ENCODE measurements at places on chromosomes 3 and 15.

DNA sequence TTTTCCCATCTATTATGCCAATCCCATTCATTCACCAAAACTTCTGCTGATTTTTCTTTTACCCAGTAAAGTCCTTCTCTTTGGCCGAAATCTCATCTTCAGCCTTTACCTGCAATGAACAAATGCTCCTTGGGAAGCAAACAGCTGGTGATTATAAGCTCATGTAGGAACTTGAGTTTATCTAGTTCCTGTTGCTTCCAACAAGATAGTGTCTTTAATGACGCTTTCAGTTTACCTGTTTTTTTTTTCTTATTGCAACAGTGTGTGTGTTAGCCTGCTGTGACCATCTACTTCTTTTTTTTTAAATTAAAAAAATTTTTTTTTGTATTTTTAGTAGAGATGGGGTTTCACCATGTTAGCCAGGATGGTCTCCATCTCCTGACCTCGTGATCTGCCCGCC is 156.0 kb downstream of the CD47 start:
- DNase-seq = no peak

DNA sequence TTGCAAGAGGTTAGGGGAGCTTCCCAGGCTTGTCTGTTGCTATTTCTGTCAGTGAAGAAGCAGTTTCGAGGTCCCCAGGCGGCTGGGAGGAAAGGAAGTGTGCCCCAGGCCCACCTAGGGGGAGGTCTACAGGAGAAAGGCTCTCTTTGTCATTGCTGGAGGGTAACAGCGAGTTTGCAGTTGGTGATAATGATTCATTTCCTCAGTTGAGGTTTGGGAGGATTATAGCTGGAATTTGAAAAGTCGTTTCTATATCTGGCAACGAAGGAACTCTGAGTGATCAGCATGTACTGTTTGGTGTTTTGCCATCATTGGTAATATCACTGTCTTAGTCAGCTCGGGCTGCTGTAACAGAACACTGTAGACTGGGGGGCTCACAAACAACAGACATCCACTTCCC is 65.5 kb upstream of the UBE3A start:
- DNase-seq = no peak

GRCh38 chr3:45676325-45677032 is 12.7 kb upstream of the SACM1L start:
- no peak for DNase-seq

DNA sequence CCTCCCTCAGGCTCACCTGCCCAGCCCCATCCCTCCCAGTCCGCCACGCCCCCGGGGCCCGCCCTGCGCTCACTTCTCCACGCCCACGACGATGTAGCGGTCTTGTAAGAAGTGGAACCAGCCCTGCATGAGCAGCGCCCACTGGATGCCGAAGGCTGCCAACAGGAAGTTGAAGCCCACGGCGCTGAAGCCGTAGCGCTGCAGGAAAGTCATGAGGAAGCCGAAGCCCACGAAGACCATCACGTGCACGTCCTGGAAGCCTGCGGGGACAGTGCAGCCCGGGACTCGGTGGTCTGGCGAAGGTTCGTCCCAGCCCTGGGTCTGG is 9.7 kb downstream of the RHCG start:
- DNase-seq = no peak

DNA sequence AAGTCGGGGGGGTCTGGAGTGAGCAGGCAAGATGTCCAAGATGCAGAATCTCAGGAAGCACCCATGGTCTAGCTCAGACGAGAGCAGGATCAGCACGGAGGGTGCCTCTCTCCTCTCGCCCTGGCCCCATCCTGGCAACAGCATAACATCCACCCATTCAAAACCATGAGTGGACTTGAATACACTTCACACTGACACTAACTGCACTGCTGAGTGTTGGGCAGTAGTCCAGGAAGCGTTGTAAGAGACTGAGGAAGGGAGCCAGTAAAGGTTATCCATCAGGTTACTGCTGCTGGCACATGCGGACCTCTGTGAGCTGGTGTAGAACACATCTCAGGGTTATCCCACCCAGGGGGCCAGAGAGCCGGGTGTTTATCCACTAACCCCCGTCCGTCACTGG is 131.0 kb upstream of the TOPAZ1 start:
- no peak for DNase-seq

DNA sequence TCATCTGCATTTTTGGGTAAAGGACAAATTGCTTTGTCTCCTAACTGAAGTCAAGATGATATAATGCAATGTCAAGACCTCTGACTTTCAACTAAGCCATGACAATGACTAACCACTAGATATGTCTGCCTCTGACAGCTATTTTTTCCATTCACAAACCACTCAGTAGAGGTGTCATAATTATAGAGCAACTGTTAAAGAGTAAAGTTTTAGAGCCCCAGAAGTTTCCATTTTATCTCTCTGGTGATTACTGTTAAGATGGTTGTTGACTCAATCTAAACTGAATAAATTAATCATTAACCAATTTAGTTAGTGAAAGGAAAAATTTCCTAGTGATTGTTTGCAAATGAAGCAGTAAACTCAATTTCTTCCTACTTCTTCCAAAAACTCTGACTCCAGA is 779.9 kb downstream of the GRM7 start:
- no peak for DNase-seq

DNA sequence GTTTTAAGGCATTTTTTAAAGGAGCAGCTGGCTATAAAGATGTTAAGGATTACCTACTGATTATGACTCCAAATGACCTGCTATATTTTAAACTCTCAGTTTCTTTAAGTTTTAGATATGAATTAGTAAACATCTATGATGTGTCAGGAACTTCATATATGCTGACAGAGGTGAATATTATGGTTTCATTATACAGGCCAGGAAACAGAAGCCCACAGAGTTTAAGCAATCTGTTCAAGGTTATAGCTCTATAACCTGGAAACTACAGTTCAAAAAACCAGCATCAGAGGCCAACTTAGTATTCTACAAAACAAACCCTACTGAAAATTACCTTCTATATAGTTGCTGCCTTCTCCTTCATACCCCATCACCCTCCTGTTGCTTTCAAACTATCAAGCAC is 17.4 kb downstream of the PLSCR4 start:
- no peak for DNase-seq

GRCh38 chr3:130640027-130640426 is 106.6 kb downstream of the PIK3R4 start:
- no peak for DNase-seq

GRCh38 chr15:43270676-43271306 is 4.1 kb upstream of the TGM5 start:
- no peak for DNase-seq

DNA sequence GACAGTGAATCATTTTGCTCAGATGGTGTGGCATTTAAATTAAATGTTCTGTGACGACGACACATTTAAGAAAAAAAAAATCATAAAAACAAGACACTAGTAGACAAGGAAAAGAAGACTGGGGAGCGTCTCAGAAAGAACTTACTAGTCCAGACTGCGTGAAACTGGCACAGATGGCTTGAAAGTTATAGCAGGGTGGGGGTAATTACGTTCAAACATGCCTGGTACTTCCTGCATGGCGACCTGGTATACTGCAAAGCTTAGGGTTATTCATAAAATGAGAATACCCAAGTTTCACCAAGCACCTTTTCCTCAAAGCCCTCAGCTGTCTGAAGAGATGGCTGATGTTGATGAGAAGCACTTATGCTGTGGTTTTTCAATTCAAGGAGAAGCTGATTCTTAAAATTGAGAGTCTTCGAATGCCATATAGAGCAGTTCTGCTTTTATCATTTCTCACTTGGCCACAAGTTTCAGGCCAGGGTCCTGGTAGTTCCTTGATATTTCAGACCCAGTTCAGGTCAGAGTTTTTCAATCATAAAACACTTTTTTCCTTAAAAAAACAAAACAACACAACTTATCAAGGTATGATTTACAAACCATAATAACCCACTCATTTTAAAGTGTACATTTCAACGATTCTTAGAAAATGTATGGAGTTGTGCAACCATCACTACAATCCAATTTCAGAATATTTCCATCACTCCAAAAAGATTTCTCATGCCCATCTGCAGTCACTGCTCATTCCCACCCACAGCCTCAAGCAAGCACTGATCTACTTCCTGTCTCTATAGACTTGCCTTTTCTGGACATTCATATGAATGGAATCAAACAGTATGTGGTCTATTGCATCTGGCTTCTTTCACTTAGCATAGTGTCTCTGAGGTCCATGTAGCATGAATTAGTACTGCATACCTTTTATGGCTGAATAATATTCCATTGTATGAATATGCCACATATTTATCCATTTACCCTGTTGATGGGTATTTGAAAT is 24.7 kb downstream of the PCOLCE2 start:
- no peak for DNase-seq

GRCh38 chr3:27043328-27043955 is 325.7 kb downstream of the NEK10 start:
- DNase-seq = no peak

GRCh38 chr3:72597043-72597442 is 251.2 kb downstream of the SHQ1 start:
- no peak for DNase-seq

GRCh38 chr3:106004826-106005225 is 136.0 kb upstream of the CBLB start:
- no peak for DNase-seq

GRCh38 chr3:178971614-178972013 is 100.0 kb downstream of the ZMAT3 start:
- DNase-seq = no peak

DNA sequence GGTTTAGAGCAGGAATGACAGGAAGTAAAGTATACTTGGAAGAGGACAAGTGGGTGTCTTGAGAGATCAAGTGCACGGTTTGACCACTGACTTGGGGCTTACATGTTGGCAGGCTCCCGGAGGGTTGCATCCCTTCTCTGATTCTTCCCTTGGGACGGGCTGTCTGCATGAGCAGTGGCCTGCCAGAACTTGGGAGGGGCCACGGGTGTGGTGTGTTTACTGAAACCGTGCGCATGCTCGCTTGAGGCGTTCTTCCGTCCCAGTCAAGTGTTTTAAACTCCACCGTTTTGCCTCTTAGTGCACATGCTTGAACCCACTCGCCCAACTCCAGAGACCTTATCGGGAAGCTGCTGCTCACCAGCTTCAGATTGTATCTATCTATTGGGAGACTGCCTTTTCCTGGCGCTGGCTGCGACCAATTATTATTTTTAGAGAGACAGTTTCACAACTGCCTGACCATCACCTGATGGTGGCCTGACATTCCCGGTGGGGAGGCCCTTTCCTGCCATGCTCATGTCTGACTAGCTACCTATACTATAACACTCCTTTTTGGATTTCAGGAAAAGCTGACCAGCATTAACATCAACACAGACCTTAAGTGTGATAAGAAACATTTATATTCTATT is 14.9 kb upstream of the C3orf22 start:
- no peak for DNase-seq

DNA sequence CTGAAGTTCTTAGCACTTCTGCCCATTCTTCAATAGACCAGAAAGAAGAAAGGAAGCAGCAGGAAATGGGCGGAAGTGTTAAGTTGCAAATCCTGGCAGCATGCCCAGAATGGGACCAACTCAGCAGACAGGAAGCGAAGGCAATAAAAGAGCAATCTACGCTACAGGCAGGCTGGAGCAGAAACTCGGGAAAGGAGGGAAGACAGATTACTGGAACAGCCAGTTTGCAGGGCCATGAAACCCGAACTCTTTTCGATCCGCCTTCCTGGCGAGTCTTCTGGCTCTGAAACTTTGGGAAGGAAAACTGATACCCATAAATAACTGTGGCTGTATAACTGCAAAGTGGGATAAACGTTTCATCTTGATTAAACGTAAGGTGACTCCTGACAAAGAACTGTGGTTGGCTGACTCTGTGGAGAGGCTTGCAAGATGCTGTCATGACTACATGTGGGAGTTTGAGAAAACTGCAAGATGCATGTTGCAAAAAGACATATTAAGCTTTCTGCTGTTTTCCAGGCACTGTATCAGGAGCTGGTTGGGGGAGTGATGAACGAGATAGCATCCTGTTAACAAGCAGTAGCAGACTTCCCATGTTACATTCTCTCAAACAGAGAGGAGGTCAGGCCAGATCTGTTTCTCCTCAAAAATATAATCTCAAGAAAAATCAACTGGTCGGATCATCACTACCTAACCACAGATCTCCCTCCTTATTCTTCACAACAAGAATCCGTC is 67.8 kb downstream of the FMN1 start:
- no peak for DNase-seq

GRCh38 chr3:154364849-154365248 is 40.6 kb upstream of the DHX36 start:
- DNase-seq = no peak

Measured in D721Med (cell line).